Effector memory CD8-positive, alpha-beta T cell (primary cell): ENCODE measurements at places on chromosomes 16 and 17.

- no peak for DNase-seq
Observed at GRCh38 chr17:7176841-7177190, 2.4 kb downstream of the ASGR1 start.

DNA sequence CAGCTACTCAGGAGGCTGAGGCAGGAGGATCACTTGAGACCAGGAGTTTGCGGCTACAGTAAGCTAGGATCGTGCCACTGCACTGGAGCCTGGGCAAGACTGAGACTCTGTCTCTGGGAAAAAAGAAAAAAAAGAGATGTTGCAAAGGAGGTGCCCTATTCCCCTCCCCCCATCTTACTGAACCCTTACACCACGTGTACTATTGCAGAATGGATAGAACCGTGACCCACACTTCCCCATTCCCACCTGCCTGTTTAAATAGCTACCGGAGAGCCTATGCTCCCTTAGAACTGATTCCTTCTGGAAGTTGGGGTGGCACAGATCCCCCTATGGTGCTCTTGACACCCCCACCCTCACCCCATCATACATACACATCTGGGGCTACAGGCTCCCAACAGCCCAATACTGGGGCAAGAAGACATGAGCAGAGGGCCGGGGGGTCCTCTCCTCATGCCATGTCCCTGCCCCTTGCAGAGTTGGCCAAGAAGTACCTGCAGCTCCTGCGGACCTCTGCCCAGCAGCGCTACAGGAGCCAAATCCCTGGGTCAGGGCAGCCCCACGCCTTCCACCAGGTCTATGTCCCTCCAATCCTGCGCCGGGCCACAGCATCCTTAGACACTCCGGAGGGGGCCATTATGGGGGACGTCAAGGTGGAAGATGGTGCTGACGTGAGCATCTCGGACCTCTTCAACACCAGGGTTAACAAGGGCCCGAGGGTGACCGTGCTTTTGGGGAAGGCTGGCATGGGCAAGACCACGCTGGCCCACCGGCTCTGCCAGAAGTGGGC is 35.7 kb downstream of the NLRC5 start:
- DNase-seq, result no peak

GRCh38 chr16:88968589-88969280 is 8.3 kb downstream of the CBFA2T3 start:
- DNase-seq, result no peak

DNA sequence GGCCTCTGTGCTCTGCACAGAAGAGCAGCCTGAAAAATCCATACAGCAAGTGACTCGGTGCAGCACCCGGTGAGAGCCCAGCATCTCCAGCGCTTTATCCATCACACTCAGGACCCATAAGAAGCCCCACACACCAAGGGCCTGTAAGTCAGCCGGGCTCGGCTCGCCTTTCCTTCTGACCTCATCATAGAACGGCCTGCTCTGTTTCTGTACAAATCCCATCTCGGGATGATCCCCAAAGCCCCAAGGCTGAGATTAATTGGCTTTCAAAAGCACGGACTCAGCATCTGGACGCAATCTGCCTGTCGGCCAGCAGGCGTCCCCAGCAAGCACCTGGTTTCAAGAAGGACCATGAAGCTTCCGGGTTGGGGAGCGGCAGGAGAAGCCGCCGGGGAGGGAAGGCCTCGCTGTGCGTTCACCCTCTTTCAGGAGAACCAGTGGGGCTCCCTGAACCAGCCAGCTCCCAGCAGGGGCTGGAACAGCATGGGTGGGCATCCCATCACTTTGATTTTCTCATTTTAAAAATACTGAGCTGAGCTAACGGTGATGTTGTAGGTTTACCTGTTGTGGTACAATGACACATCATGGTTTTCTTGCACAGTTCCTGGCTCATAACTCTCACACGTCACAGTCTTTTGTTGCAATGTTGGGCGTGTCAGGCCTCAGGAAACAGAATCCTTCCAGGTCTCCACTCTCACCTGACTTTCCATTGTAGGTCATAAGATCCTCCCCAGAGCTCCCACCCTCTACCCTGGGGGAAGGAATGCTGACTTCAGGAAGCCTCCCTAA is 6.7 kb downstream of the CCDC57 start:
- DNase-seq, result peak; percentile 80

GRCh38 chr16:25478476-25478875 is 213.3 kb upstream of the HS3ST4 start:
- DNase-seq, result no peak

DNA sequence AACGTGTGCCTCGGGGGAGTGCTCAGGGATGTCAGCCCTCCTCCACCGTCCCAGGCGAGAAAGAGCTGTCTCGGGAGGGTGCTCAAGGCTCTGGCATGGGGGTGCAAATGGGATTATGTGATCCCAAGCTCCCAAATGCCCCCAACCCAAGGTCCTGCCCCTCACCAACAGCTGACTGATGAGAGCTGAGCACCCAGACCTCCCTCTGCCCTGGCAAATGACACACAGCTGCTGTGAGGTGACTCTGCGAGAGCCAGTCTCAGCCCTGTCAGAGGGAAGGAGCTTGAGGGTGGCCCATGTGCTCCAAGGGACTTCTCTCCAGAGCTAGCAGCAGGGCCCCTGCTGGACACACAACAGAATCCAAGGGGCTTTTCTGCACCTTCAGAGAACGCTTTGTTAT is 7.7 kb downstream of the CDH5 start:
- DNase-seq, result no peak

DNA sequence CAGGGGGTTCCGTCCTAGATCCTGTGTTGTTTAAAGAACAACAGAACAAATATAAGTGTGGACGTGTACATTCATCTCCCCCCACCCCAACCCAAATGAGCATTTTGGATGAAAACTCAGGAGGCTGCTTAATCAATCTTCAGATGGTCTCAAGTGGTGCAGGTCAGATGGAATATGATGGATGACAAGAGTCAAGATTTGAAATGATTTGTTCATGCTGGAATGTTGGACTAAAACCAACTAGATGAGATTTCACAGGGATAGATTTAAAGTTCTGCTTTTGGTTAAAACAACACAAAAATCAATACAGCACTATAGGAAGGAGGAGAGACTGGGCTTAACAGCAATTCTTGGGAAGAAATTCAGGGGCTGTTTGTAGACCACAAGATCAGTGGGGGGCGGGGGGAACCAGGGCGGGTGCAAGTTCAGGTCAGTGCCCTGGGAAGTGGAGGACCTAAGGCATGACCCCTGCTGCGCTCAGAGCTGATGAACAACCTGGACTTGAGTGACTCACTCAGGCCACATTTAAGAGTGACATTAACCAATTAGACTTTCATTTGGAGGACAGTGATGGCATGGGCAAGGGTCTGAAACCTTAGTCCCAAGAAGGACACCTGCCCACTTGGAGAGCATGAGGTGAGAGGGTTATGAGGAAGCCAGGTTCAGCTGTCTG is 15.1 kb downstream of the TTYH2 start:
- DNase-seq, result no peak

GRCh38 chr16:85566561-85567100 is 46.5 kb upstream of the GSE1 start:
- DNase-seq, result no peak

GRCh38 chr17:65990593-65990992 is 201.3 kb downstream of the CEP112 start:
- DNase-seq, result no peak

- DNase-seq, result peak; percentile 10
Observed at GRCh38 chr17:49497148-49498028, 2.3 kb downstream of the NGFR start.

- no peak for DNase-seq
Observed at GRCh38 chr17:14940108-14940937, 324.8 kb downstream of the PMP22 start.

- no peak for DNase-seq
Observed at GRCh38 chr16:66199189-66199588, 167.3 kb upstream of the CDH5 start.

DNA sequence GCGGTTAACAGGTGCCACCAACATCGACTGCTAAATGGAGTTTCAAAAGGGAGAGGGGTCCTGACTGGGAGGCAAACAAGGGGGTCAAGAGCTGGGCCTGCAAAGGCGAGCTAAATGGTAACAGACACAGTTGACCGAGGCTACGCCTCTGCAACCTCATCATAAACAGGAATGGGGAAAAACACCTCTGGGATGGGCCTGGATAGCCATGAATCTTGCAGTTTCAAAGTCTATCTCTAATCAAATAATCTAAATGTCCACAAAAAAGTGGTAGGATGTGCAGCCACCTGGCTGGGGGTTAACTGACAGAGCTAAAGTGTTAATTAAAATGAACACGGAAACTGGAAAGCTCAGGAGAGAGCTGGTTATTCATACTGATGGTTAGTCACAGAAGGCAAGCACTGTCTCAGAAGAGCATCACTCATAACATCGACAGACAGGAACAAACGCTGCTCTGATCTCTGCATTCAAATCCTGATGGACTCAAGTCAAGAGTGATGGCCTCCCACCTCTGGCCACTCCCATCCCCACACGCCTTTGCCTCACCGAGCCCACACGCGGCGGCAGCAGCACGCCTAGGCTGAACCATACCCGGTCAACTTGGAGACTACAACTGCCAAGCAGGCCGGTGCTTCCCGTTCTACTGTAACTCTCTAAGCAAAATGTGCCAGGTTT is 56.3 kb downstream of the CREBBP start:
- DNase-seq, result no peak
